ENCODE measurements at places on chromosomes 6 and 20.

DNA sequence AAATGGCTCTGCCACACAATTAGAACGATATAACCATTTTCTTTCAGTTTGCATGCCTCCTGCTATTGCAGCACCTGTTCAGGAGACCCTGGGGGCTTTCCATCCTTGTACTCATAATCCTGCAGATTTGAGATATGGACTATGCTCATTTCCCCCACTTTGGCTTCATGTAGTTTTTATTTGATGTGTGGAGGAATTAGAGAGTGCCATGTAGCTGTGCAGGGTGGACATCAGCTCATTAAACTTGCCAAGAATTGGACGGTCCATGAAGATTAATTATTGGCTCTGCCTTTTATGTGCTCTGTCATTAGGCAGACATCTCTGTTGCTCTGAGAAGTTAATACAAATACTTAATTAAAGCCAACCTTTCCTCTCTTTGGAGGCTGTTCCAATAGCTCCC is 66.2 kb upstream of the CD83 start:
- no peak for DNase-seq

DNA sequence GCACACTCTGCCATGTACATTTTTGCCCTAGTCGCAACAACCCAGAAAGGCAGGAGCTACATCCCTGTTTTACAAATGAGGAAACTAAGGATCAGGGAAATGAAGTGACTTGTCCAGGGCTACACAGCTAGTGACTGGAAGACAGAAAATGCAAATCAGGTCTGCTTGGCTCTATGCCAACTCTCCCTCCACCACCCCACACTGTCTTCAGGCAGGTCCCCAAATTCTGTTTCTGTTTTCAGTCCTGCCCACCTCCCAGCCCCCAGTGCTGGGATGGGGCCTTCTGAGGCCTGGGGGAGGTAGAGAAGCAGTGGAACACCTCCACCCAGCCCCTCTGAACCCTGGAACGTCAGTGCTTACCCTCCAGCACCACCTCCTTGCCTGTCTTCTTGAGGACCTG is 5.1 kb downstream of the SNTA1 start:
- DNase-seq, result no peak

- DNase-seq, result no peak
Observed at GRCh38 chr6:45654673-45655072, 276.9 kb upstream of the SUPT3H start.

DNA sequence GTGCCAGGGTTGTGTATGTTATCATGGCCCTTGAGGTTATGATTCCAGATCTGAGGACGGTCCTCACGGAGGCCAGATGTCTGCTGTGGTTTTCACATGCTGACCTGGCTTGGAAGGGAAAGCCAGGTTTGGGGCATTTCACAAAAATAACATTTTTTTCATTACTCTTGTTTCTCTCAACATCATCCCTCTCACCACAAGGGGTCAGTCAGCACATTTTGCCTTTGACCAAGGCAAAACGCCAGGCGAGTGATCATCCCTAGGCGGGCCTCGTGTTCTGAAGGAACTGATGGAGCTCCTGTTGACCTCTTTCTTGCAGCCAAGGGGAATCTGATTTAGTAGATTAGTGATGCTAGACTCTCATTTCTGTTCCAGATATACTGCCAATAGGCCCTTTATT is 133.5 kb downstream of the TBC1D7 start:
- no peak for DNase-seq

DNA sequence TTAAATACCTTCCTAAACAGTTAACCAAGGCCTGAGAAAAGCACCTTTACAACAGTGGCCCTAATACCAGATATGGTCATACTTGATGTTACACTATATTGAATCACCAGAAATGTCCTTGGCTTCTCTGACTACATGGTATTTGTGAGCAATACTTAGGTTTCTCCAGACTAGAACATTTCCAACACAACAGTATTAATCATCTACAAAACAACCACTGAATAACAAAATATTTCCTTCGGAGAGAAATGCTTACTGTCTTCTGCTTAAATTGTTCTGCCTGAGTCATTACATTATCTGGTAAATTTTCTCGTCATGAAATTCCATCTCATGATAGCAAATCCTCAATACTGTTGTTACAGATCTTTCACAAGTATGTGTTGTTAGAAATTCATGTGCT is 252.9 kb upstream of the RUNX2 start:
- DNase-seq, result no peak

GRCh38 chr6:10972196-10972595 is 71.9 kb downstream of the ELOVL2 start:
- DNase-seq, result no peak

GRCh38 chr6:88631830-88632229 is 331.6 kb downstream of the RNGTT start:
- DNase-seq, result no peak

DNA sequence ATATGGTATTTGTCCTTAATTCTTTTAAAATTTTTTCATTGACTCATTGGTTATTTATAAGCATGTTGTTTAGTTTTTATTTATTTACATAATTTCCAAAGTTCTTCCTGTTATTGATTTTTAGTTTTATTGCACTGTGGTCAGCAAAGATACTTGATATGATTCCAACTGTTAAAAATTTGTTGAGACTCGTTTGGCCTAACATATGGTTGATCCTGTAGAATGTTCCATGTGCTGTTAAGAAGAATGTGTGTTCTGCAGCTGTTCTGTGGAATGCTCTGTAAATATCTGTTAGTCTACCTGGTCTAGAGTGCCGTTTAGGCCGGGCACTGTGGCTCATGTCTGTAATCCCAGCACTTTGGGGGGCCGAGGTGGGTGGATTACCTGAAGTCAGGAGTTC is 197.7 kb downstream of the CD109 start:
- DNase-seq, result no peak

GRCh38 chr6:57174511-57174907 is 2.4 kb downstream of the BAG2 start:
- no peak for DNase-seq

- DNase-seq, result no peak
Observed at GRCh38 chr6:56647172-56647762, 4.6 kb upstream of the DST start.
